ENCODE measurements at places on chromosomes 1 and 21.

GRCh38 chr1:201463071-201463552 is 5.9 kb downstream of the PHLDA3 start:
- no peak for DNase-seq

GRCh38 chr1:241532864-241533263 is 686 bp downstream of the KMO start:
- DNase-seq: no peak

GRCh38 chr1:202879128-202879527 is 9.8 kb downstream of the RABIF start:
- no peak for DNase-seq

GRCh38 chr21:43593078-43593477 is 66.2 kb downstream of the HSF2BP start:
- no peak for DNase-seq

- DNase-seq: no peak
Observed at GRCh38 chr1:151049458-151049857, 1.9 kb downstream of the C1orf56 start.

- DNase-seq: no peak
Observed at GRCh38 chr1:60875138-60875537, 207.2 kb upstream of the NFIA start.

DNA sequence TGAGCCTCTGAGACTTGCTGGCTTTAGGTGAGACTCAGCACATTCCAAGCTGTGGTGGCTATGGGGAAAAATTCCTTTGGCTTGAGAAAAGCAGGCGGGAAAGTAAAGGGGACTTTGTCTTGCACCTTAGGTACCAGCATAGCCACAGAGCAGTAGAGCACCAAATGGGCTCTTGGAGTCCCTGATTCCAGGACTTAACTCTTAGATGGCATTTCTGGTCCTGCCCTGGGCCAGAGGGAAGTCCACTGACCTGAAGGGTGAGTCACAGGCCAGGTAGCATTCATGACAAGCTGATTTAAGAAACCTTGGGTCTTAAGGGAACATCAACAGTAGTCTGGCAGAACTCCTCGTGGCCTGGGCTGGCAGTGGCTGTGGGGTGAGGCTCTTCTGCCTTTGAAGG is 344.7 kb downstream of the DUSP10 start:
- DNase-seq: no peak
